Activated naive CD8-positive, alpha-beta T cell treated with anti-CD3 and anti-CD28 coated beads, Interleukin-2, amount 10 ng/mL, durations not matched to agents 7 days and 5 days (primary cell): ENCODE measurements at places on chromosomes 4 and X. TPM values are rescaled to one million over a fixed set of nuclear protein-coding genes. Genes with fewer than 3 reads are reported as not detected.

USP38 gene
- 23.7 TPM for total RNA-seq

FMR1NB gene
- total RNA-seq, result not detected

TRIM60 gene
- total RNA-seq, result not detected

GRCh38 chr4:159483110-159483781 lies 380.4 kb downstream of the RAPGEF2 start:
- no peak for DNase-seq

DNA sequence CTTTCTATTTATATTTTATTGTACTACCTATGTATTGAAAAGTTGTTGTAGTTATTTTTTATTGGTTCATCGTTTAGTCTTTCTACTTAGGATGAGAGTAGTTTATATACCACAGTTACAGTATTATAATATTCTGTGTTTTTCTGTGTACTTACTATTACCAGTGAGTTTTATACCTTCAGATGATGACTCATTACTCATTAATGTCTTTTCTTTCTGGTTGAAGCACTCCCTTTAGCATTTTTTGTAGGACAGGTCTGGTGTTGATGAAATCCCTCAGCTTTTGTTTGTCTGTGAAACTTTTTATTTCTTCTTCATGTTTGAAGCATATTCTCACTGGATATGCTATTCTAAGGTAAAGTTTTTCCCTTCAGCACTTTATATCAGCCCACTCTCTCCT lies 7.7 kb downstream of the LUZP4 start:
- no peak for DNase-seq
